Lung microvascular endothelial cell (primary cell): ENCODE measurements at places on chromosomes 3 and 15.

DNA sequence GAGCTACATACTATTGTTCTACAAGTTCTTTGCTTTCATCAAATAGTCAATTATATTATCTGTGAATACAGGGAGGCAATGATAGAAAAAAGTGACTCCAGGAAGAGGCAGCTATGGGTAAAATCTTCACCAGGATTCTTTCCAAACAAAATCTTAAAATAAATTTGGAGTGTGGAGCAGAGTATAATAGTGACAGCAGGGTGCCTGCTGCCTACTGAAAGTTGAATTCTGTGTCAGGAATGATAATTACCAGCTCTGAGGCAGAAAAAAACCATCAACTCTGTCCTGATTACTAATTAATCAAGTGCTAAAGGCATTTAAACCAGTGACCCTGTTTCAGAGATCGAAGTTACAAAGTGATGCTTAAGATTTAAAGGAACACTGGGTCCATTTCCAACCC lies 148.0 kb downstream of the DIPK2A start:
- no peak for DNase-seq

- DNase-seq: peak; percentile 98
Observed at GRCh38 chr15:57561041-57561711, 30.5 kb upstream of the MYZAP start.

DNA sequence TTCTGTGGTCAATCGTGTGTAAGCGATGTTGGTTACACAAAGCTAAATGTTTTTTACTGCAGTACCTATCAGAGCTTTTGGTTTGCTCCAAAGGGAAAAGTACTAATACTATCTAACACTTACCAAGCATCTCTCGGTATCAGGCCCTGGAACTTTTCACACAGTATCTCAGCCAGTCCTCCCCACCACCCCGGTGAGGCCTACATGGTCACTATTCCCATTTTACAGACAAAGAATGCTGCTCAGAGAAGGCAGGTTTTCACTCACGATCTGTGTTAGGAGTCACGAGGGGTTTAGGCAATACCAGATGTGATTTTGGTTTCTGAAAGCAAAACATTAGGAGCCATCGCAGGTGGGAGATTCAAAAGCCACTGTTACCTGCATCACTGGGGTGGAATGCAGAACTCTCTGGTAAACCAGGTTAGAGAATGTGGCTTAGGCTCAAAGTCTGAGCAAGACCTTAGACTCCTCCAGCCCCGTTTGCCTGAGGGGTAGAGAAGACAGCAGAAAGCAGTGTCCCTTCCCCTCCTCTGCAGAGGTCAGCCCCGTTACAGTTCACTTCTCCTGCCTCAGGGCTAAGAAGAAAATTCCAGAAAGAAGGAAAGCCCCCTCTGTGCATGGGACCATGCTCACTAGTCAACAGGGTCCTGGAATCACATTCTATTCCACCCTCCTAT lies 57.2 kb downstream of the XXYLT1 start:
- no peak for DNase-seq

GRCh38 chr3:42094128-42094527 lies 3.0 kb downstream of the TRAK1 start:
- DNase-seq: no peak

- no peak for DNase-seq
Observed at GRCh38 chr3:37997342-37997741, 6.8 kb downstream of the VILL start.

GRCh38 chr3:186172353-186172752 lies 63.5 kb upstream of the ETV5 start:
- DNase-seq: no peak

DNA sequence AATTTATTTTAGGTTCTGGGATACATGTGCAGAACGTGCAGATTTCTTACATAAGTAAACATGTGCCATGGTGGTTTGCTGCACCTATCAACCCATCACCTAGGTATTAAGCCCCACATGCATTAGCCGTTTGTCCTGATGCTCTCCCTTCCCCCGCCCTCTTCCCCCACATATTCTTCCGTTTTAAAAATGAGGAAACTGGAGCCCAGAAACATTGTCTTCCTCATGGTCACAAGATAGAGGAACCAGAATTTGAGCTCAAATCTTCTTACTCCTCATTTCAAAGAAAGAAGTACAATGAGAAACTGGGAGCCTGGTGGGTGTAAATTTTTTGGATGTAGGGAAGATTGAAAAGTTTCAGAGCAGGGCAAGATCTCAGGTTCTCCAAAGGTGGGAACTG lies 56.1 kb upstream of the USP3 start:
- DNase-seq: no peak

DNA sequence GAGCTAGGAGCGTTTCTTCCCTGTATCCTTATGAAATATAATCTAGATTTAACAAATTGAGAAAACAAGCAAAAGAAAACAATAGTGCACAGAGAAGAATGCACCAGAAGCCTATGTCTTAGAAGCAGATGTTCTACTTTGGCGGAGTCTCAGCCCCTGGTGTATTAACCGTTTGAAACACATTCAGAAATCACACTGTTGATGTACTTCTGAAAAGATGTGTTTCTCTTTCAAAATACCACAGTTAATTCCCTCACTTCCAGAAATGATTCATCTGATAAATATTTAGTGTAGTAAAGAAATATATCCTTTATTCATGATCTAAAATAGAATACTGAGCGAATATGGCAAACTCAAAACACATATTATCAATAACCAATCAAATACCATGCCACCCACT lies 77.7 kb downstream of the CBLB start:
- no peak for DNase-seq

- DNase-seq: no peak
Observed at GRCh38 chr15:99413955-99414754, 151.6 kb upstream of the MEF2A start.

- peak; percentile 59 for DNase-seq
Observed at GRCh38 chr3:32569540-32570420, 878 bp downstream of the DYNC1LI1 start.

DNA sequence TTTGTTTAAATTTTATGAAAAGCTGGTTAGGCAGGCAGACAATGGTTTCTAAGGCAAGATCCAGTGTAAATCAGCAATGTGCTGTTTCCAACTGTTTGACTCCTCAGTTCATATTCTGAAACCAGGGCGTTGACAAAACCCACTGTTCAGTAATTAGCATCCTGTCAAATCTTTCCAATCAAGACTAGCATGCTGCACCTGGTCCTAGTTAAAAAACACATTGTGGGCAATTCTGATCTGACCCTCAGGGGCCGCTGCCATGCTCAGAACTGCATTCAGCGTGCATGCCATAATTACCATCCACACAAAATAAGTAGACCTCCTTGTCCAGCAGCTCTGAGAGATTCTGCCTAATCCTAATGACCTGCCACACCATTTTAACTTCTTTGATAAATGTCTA lies 20.9 kb upstream of the RBP1 start:
- DNase-seq: no peak

- DNase-seq: peak; percentile 87
Observed at GRCh38 chr3:37511463-37511920, 337.1 kb upstream of the LRRFIP2 start.

DNA sequence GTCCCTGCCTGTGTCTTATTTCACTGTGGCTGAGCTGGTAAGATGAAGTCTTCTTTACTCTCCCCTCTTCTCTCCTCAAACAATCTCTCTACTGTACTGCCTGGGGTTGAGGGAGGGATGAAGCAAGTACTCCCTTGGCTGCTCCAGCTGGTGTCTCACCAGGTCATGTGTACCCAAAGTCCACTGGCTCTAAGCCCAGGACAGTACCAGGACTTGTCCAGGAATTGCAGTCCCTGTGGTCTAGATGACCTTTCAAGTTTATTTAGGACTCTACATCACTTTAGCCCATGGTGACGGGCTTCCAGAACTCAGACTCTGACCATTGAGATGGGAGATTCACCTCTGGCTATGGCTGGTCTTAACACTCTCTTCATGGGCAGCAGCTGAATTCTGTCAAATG lies 17.5 kb upstream of the SLC27A2 start:
- DNase-seq: no peak

DNA sequence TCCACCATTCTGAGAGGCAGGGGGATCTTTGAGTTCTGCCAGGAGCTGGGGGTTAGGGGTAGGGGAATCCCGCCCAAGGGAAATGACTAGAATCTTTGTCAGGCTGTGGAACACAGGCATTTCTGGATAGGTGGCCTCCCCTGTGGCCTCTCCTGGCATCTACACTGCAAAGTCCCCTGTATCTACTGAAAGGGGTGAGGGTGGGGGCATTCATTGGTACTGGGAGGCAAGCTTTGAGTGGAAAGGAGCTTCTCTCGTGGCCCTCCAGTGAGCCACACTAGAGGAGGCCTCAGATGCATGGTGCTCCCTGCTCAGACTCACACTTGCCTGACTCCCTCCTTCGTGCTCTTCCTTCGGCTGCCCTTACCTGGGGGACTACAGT lies 59.9 kb downstream of the CCNL1 start:
- DNase-seq: no peak

DNA sequence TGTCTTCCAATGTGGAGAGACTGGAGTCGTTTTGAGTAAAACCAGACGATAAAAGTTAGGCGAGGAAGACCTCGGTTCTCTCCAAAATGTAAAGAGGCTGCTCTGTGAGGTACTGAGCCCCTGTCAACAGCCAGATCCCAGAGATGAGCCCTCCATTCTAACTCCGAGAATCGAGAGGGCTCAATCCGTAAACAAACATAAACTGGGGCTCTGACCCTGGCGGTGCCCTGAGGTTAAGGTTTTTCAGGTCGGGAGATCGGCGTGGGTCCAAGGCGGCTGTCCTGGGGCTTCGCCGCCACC lies 417 bp downstream of the TBCCD1 start:
- DNase-seq: no peak

DNA sequence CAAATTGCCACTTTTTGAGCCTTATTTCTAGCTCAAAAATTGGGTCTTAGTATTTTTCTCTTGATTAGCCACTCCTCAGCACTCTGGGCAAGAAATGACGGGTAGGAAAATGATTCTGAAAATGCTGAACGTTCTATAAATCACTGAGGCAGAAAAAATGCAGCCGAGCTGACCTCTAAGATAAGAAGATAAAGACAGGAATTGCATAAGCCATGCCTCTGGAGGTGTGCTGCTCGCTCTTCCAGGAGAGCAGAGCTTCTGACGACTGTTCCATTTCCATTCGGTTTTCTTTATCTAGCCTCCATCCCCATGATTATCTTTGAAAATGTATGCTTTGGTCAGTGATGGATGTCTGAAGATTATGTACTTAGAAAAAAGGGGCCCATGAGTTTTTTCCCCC lies 558.8 kb upstream of the ADAMTS9 start:
- DNase-seq: no peak

- no peak for DNase-seq
Observed at GRCh38 chr3:58999134-58999773, 50.6 kb downstream of the CFAP20DC start.

DNA sequence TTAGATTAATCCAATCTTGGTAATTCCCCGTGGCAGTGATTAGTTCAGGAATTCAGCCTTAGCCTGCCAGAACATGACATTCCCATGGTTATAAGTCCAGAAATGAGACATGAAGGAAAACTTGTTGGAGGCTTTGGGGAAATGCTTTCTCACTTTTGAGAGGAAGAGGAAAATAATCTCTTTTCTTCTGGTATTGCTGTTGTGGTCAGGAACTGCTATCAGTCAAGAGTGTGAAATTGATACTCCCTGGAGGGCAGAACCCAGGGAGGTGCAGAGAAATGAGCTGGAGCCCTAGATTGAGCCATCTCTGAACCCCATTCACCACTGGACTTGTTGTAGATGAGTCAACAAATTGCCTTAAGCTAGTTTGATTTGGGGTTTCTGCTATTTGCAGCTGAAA lies 38.6 kb upstream of the APH1B start:
- DNase-seq: no peak

DNA sequence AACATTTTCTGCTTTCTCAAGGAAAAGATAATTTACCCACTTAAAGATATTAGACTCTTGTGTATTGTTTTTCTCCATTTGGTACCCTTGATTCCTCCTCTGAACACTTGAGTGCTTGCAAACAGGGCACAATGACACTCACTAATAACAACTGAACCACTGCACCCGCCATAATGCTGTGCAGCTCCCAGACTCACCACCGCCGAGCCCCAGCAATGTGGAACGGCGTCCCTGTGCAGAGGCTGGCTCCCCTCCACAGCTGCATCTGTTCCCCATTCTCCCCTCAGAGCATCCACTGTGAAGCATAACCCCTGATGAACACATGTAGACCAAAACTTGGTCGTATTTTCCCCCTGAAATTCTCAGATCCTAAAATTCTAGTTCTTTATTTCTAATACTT lies 276.2 kb upstream of the PLSCR5 start:
- DNase-seq: no peak

DNA sequence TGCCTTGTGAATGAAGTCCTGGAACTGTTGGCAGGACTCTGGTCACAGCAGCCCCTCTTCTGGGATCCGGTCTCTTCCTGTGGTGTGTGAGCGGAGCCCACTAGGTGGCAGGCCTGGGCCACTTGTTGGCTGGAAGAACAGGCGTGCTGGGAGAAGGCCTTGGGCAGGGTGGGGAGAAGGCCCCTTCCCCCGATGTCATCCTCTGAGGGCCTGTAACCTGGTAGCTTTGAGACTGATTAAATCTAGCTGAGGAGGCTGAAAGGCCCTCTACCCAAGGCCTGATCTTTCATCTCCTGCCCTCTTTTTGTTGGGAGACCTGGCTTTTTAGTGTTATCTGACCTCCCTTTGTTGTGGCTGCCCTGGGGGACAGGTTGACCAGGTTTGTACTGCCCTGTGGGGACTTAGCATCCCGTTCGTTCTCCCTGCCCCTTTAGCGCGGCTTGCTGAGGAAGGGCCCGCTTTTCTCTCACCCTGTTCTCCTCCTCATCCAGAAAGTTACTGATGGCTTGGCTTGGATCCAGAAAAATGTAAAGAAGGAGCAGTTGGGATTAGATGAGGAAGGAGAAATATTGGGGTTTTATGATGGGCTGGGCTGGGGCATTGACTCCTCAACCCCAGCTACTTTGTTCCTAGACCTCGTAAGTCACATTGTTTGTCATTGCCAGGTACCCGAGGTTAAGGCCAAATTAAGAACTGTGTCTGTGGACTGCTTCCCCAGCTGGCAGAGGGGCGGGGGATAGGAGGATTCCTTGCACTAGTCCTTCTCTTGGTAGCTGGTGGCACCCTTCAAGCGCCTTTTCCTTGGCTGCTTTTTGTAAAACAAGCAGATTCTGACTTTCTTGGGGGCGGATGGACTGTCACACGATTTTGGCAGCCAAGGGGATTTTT lies 48.5 kb downstream of the CHCHD6 start:
- peak; percentile 87 for DNase-seq

DNA sequence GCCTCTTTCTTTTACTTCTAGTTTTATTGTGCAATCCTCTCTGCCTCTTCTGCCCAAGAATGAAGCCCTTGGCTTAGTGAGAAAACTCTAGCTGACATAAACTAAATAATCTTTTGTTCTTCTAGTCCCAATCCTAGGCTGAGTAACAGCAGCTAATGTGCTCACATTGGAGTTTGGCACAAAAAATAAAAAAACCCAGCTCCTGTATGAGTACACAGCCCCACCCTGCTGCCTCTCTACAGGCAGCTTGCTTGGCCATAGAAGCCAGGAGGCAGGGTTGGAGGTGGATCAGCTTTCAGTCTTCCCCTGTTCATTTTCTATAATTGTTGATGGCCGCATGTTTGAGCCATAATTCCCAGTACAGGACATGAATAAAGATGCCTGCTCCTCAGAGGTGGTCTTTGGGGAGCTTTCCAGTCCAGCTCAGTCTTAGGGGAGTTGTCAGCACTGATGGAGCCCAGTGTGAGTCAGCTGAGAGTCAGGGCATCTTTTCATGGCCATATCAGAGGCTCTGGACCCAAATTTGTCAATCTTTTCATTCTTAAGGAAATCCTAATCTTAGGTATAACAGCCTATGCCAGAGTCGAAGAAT lies 46.7 kb downstream of the RTP1 start:
- DNase-seq: no peak
